AG09309 (cell line): ENCODE measurements at places on chromosomes 7 and 10.

DNA sequence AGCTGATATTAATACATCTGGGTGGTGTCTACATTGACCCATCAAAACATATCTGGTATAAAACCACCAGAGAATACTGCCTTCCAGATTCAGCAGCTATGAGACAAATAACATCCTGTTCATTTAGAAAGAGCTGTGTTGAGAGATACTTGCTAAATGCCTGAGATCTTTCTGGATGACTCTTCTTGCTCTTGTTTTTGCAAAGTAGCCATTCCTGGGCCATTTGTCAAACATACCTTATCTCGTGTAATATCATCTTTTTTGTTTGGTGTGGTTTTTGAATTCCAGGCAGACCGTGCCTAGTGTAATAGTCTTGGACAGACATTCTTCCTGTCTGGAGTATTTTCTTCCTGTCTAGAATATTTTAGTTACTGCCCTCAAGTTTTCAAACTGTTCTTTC, 74.7 kb upstream of the PRR15 start:
- peak; percentile 68 for DNase-seq

DNA sequence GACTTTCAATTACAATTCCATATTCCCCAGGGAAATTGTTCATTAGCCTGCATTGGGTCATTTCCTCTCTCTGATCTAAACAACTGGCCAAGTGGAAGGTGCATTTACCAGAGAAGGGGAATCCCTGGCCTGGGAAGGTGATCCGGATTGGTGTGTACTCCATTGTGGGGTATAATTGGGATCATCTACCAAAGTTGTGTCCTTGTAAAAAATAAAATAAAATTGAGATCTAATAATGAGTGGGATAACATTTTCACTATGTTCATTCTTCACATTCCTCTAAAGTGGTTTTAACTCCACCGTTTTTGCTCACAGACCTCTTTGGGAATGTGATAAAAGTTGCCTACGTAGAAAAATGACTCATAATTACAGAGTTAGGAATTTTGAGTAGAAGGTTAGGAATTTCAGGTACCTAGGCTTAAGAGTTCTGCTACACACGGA, 22.8 kb downstream of the ARL5B start:
- DNase-seq, result no peak

DNA sequence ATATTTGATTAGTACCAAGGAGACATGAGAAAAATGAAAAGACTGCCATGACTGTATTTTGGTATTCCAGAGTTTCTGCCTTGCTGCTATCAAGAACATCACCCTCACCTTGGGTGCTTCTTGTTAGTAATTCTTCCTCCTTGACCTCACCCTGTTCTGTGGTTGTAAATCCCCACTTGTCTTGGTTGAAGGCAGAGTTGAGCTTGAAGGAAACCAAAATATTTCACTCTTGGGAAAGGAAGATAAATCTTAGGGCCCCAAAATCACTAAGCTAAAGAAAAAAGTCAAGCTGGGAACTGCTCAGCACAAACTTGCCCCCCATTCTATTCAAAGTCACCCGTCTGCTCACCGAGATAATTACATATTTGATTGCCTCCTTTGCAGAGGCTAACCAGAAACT, 20.6 kb upstream of the AKR1C3 start:
- DNase-seq, result no peak

DNA sequence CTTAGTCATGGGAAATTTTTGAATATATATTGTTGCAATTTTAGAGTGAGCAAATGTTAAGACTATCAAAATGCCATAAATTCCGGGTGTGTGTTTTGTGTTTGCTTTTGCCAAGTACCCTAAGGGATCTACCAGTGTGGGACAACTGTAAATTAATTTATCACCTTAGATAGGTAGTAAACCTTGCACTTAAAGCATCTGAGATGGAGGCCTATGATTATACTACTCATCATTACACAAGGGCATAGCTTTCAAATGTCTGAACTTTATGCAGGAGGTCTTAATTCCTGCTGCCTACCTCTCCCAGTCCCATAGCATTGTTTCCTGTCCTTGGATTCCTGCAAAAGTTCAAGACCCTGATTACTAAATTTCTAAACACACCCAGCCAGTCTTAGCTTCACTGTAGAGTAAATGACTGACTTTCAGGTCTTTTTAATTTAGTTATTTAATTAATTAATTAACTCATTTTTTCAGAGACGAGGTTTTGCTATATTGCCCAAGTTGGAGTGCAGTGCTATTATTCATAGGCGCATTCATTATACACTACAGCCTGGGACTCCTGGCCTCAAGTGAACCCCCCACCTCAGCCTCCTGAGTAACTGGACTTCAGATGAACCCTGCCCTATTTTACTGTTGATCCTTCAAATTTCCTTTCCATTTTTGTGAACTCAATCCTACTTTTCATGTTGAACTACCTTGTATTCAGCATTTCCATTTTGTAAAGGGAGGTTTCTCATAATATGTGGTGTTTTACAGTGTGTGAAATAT, 47.0 kb downstream of the THSD7A start:
- DNase-seq, result no peak

DNA sequence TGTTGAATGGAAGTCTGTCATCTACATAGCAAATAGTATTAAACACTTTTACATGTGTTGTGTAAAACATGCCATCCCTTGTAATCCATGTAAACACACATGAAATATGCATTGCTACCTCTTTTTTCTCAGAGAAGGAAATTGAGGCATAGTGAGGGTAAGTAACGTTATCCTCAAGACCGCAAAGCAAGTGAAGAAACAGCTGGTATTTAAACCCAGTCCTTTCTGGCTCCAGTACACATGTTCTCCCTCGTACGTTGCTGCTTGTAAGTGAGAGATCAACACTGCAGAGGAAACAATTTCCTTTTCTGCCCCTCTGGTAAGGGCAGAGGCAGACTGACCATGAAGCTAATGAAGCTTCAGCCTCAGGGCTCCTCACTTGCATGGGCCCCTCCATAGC, 28.5 kb downstream of the MAP3K8 start:
- no peak for DNase-seq

- no peak for DNase-seq
Measured at GRCh38 chr10:36771725-36772124, 353.7 kb upstream of the ANKRD30A start.

DNA sequence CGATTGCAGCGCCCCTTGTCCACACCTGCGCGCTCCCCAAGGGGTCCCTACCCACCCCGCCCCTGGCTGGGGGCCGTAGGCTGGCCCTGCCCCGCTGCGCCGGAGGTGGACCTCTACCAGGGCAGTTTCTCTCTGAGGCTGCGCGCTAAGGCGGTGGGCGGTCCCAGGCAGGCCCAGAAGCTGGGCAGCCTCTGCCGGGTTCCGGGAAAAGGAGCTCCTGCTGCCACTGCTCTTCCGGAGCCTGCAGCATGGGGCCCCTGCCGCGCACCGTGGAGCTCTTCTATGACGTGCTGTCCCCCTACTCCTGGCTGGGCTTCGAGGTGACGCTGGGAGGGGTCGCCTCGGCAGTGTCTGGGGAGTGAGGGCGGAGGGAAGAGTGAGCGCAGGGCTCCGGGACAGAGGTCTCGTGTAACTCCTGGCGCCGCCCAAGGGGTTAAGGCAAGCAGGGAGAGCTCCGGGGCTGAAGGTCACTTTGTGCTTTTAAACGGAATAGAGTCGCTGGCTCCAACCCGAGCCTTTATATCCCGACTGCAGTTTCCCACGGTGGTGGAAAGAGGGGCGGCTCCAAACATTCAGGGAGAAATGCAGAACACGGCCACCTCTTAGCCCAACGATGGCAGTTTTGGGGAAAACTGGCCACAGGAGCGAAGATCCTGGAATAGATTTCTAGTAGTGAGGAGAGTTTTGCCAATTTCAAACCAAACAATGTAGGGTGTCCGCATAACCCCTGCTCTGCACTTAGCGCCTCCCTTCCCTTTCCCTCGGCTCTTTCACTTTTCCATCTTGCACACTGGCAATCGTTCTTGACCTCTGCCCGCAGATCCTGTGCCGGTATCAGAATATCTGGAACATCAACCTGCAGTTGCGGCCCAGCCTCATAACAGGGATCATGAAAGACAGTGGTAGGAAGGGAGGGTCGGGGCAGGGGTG, at the start of gene GSTK1:
Gene GSTK1 (plus strand): TSS at position 176 of the 930 bp plus-strand sequence. CDS start 73 bp downstream, at position 249.
- no peak for DNase-seq

GRCh38 chr7:125661006-125661405, 731.4 kb upstream of the POT1 start:
- DNase-seq, result no peak

GRCh38 chr7:50282813-50283605, 21.5 kb upstream of the IKZF1 start:
- no peak for DNase-seq

DNA sequence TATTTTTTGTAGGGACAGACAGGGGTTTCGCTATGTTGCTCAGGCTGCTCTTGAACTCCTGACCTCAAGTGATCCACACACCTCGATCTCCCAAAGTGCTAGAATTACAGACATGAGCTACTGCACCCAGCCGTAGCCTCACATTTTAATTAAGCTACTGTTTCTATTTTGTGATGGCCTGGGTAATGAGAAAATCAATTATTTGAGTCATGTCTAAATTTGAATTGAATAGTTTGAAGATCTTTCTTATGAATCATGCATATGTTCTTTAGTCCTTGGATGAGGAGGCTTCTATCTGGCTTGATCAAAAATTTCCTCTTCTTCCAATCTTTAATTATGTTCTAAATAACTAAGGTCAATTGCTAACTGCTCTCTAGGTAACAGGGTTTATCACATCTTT, 175.0 kb downstream of the REEP3 start:
- DNase-seq, result no peak

DNA sequence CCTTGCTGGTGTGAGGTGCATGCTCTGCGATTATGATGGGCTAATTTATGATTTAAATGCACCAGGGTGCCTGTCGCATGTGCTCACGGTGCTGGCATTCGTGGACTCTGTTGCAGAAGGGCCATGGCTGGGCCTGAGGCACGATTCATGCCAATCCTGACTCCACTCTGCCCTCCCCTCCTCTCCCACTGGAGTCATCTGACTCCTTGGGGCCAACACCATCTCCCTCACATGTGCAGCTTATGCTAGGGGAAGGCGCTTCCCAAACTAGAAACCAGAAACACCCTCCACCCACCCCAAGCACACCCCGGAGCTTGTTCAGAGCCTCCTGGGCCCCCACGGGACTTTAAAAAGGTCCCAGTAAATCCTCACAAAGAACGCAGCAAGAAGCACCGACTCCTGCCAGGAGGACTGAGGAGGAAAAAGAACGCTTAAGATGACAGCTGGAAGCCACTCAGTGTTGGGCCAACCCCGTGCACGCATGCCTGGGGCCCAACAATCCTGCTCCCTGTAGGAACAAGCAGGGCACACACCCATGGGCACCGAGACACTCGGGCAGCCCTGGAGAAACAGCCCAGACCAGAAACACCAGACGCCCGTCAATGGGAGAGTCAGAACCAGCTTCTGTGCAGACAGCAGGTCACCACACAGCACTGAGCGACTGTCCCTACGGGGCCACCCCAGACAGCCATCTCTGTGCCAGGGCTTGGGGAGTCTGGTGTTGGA, 14.1 kb downstream of the BRI3 start:
- no peak for DNase-seq

DNA sequence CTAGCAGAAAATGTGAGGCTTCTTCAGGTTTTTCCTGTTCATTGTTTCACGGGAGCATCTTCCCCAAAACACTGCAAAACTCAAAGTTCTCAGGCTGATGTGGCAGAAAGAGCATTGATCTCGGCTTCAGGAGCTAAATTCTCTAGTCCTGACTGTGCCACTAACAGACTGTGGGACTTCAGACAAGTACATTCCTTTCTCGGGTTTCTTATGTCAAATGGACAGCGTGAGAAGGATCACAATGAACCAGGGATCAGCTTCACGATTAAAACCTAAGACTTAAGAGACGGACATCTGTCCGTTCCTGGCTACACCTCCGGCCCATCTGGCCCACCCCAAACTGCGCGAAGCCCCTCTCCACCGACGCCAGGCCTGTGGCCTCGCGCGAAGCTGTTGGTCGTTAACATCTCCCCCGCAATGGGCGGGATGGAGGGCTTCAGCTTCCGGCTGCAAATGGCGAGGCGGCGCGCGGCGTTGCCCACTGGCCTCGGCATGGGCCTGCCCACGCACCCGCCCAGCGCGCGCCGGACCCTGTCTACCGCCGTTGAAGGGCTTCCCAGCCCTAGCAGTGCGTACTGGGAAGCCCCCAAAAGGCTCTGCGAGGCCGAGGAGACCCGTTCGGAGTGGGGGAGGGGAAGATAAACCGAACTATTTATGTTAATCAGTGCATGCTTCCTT, 549 bp upstream of the DDX50 start:
- peak; percentile 34 for DNase-seq

DNA sequence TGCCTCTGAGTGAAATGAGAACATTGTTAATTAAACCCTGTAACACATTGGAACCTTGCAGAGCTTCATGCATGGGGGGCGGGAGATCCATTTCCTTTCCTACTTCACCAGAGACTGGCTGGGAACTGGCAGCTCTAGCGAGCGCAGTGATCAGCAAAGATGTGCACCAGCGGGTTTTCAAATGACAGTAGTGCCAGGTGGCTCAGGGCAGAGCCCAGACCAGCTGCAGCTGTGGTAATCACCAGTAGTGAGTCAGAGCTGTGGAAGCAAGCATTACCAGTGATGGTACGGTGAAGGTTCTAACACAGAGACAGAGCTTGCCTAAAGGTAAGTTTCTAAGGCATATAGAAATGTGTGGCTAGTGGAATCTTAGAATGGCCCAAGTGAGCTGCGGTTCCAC, 1009.7 kb upstream of the CELF2 start:
- no peak for DNase-seq

DNA sequence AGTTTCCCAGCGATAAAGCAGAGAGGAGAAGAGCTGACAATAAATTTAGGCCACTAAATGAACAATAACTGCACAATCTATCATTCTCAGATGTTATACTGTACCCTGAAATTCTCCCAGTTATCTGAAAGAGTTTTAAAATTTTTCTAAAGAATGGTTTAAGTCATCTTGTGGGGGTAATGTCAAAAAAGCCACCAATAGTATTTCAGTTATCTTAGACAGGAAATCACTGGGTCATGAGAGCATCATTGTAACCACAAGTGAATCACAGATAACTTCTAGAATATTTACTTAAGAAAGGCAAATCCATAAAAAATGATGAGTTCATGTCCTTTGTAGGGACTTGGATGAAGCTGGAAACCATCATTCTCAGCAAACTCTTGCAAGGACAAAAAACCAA, 147.1 kb downstream of the DNAJB9 start:
- peak; percentile 27 for DNase-seq

GRCh38 chr7:92949748-92950147, 113.4 kb upstream of the CDK6 start:
- DNase-seq, result no peak

GRCh38 chr10:28135258-28135657, 136.4 kb upstream of the ODAD2 start:
- no peak for DNase-seq

DNA sequence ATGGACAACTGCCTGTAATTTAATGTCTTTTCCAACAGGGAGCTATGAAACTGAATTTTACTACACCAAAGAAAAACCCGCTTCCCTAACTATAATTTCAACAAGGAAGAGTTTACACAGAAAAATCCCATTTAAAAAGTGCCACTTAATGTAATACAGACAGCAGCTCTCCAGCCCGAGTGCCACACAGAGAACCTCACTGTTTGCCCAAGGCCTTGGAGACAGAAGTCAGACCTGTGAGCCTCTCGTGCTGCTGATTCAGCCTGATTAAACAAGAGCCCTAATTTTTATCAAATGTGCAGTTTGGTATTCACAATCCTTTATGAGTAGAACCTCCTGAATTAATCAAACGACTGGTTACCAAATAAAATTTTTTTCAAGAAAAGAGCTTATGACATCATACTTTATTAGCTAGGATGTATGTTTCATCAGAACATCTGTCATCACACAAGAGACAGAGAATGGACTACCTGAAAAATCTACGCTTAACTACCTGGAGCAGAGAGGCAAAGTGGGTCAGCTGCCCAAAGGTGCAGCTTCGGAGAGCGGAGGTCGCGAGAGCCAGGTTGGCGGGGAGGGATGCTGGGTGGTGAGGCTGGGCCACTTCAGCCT, 543.6 kb downstream of the SDK1 start:
- DNase-seq, result no peak

- DNase-seq, result no peak
Measured at GRCh38 chr10:75544993-75545706, 113.7 kb downstream of the LRMDA start.
